ENCODE measurements at places on chromosomes 4 and X.

- no peak for DNase-seq
Measured at GRCh38 chr4:157035471-157035870, 40.5 kb upstream of the GLRB start.

- DNase-seq: no peak
Measured at GRCh38 chr4:145644699-145645098, 25.5 kb downstream of the MMAA start.

- DNase-seq: no peak
Measured at GRCh38 chrX:13120017-13120416, 75.6 kb upstream of the FAM9C start.

DNA sequence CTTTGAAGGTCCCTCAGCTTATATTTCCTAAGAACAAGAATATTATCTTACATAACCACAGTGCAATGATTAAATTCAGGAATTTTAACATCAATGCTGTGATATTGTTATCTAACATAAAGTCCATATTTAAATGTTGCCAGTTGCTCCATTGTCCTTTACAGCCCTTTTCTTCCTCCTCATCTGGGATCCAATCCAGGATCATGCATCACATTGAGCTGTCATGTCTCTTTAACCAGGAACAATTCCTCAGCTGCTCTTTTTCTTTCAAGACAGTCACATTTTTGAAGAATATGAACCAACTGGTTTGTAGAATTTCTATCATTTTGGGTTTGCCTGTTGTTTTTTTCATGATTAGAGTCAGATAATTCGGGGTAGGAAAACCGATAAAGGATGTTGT lies 12.0 kb downstream of the TMSB4X start:
- no peak for DNase-seq

DNA sequence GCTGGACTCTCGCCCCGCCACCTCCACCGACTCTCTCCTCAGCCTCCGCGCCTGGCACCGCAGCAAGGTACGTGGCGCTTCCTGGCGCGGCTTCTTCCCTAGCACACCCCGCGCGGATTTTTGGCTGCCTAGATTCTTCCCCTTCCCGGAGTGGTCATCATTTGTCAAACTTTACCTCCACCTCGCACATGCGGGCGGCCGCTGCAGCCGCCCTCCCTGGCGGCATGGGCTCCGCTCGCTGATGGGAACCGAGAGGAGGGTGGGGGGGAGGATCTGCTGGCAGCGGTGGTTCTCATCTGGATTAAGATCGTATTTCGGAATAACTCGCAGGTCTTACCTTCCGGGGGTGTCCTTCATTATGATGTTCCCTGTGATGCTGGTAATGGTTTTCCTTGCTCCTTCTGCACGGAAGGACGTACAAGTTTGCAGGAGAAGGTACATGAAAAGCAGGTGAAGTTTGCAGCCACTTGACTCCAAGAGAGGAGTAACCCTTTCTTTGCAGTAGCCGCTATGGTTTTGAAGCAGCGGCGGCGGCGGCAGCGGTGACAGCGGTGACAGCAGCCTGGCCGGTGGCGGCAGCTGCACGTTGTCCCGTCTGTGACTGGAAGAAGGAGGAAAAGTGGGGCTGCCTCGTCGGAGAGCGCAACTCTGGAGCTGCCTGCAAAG lies 2183.9 kb upstream of the TENM3 start:
- DNase-seq: no peak

DNA sequence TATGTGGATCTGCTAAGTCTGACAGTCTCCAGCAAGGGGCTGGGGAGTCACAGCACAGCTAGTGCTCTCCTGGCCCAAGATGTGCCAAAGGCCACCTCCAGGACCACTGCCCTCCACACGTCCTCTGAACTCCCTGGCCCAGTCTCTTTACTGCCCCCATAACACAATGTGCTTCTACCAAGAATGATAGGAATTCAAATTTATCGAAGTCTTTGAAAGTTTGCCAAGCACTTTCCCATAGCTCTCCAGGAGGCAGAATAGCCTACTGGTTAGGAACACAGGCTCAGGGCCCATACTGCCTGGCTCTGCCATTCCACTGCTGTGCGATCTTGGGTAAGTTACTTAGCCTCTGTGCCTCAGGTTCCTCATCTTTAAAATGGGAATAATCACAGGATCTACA lies 86.7 kb downstream of the NHSL2 start:
- DNase-seq: no peak

DNA sequence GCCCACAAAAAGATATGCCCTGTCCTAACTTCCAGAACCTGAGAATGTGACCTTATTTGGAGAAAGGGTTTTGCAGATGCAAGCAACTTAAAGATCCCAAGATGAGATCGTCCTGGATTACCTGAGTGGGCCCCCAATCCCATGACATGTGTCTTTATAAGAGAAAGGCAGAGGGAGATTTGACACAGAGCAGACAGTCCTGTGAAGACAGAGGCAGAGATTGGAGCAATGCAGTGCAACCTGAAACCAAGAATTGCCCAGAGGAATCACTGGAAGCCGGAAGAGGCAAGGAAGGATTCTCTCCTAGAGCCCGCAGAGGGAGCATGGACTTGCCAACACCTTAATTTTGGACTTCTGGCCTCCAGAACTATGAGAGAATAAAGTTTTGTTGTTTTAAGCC lies 171.5 kb downstream of the SMIM20 start:
- DNase-seq: no peak

- no peak for DNase-seq
Measured at GRCh38 chr4:181855307-181855706, 387.9 kb upstream of the TENM3 start.

GRCh38 chrX:39204945-39205344 lies 403.7 kb downstream of the MID1IP1 start:
- peak; percentile 25 for DNase-seq

GRCh38 chr4:1082215-1083182 lies 30.9 kb downstream of the RNF212 start:
- no peak for DNase-seq

GRCh38 chr4:114286262-114286810 lies 306.9 kb upstream of the ARSJ start:
- no peak for DNase-seq

GRCh38 chr4:109718759-109719158 lies 11.1 kb downstream of the PLA2G12A start:
- no peak for DNase-seq

DNA sequence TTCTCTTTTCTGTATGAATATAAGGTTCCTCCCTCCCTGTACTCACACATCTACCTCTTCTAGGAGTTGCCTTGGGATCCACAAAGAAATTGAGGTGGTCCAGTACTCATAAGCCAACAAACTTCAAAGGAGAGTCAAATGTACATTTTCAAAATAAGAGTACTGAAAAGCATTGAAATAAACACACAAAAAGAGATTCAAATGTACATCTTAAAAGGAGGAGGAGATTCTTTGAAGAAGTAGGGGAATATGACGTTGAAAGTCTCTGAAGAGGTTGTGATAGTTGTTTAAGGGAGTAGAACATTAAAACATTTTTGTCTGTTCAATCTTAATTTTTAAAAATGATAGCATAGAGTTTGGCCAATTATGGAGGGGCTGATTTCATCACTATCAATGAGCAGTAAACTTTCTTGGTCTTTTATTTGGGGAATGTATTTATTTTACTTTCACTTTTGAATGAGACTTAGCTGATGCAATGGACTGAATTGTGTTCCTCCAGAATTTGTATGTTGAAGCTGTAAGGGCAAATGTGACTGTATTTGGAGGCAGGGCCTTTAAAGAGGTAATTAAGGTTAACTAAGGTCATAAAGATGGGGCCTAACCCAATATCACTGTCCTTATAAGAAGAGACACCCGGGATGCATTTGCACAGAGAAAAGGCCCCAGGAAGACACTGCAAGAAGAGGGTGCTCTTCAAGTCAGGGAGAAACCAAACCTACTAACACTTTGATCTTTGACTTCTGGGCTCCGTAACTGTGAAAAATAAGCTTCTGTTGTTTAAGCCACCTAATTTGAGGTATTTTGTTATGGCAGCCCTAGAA lies 226.3 kb upstream of the PGRMC2 start:
- DNase-seq: no peak

DNA sequence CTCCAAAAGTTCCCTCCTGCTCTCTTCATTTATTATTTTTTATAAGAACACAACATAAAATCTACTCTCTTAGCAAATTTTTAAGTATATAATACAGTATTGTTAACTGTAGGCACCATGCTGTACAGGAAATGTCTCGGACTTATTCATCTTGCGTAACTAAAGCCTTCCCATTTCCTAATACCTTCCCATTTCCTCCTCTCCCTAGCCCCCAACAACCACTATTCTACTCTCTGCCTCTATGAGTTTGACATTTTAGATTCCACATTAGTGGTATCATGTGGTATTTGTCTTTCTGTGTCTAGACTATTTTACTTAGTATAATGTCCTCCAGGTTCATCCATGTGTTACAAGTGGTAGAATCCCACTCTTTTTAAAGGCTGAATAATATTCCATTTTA lies 15.8 kb upstream of the SYTL4 start:
- no peak for DNase-seq

All from stimulated activated naive CD4-positive, alpha-beta T cell treated with Interleukin-2 at 50 U/mL for 16 hours (primary cell).